Mesenteric fat pad (tissue), 1 donor: ENCODE measurements at places on chromosomes 7 and 10. TPM values are rescaled to one million over a fixed set of nuclear protein-coding genes. Genes with fewer than 3 reads are reported as not detected.

GRCh38 chr10:930625-931325 lies 730 bp downstream of the LARP4B start:
- no peak for DNase-seq

The PIK3AP1 gene
- total RNA-seq = 17.7 TPM

DNA sequence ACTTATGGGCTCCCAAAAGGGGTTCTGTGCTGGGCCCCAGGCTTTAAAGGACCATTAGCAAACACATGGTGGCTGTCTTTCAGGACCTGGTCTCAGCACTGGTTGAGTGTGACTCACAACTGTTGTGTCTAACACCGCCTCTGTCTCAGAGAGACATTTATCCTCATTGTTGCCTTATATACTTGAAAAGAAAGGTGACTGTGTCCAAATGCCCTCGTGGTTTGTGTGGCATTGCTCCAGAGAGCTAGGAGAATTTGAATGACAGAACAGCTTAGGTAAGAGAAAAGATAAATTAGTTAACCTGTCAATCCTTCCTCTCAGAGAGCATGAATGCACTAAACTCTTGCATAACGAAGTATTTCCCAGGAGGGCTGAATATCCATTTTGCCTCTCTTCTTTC lies 14.5 kb upstream of the FAM13C start:
- DNase-seq = no peak

- DNase-seq = no peak
Observed at GRCh38 chr10:7491949-7492659, 81.3 kb upstream of the SFMBT2 start.
